Pancreas (tissue), 10 donors: ENCODE measurements at places on chromosomes 4 and X. TPM values are rescaled to one million over a fixed set of nuclear protein-coding genes. Genes with fewer than 3 reads are reported as not detected.

- no peaks in the 10 kb centered on the region for H3K36me3 ChIP-seq
- no peak for DNase-seq
- H3K27ac ChIP-seq = no peak overlapping the region
- H3K27me3 ChIP-seq = no peaks in the 10 kb centered on the region
These were observed 191.3 kb upstream of the GATB start for GRCh38 chr4:151952137-151952536.

DNA sequence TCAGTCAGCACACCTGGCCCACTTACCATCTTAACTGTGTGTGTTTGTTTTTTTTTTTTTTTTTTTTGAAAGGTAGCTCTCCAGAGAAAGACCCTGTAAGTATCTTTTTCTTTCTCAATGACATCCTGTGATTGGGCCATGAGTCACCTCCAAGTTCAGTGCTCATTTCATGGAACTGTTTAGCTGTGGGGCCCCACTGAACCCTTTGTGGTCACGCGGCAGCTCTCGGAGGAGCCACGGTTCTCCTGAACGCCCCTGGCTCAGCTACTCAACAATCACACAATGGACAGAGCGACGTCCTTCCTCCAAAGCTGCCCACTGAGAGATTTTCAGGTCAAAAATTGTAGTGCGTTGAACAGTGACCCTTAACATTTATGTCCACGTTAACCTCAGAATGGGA lies 14.2 kb upstream of the IL3RA start:
- no peak for DNase-seq
- no peaks in the 10 kb centered on the region for H3K27me3 ChIP-seq
- no peak overlapping the region for H3K27ac ChIP-seq
- no peaks in the 10 kb centered on the region for H3K4me1 ChIP-seq

DNA sequence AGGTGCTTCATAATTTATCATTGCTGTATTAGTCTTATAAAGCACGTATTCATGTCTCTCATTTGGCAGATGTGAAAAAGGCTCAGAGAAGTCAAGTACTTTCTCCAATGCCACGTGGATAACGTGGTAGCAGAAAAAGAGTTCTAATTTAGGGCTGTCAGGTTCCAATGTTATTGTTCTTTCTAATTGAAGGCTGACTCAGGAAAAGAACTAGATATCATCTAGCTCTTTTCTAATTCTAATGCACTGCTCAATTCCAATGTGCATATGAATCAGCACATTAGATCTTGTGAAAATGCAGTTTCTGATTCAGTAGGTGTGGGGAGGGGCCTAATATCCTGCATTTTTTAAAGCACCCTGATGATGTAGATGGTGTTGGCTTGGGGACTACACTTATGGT lies 22.8 kb downstream of the AGA start:
- no peak overlapping the region for H3K4me3 ChIP-seq
- H3K27me3 ChIP-seq = no peaks in the 10 kb centered on the region
- no peak for DNase-seq

DNA sequence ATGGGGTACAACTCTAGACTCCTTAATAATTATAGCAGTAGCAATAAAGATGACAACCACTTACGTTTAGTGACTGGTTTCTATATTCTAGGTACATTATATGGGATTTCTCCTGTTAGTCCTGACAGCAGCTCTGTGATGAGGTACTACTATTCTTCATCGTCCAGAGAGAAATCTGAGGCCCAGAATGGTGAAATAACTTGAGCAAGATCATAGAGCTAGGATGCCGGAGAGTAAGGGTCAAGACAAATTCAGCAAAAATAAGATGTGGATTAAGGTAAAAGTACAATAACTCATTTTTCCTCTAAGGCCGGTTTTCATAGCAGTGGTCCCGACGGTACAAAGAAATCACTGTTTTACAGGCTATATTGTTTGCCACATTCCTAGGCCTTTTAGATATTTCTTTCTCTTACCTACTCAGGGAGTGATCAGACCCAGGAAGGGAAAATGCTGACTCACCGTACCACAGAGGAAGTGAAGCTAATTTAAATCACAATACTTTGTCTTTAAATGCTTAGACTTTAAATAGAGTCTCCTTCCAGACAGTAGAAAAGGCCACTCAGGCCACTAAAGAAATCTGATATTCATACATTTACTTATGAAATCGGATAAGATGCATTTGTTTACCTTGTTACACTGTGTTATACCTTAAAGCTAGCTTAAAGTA lies 2023.0 kb upstream of the AGA start:
- DNase-seq = no peak
- H3K27ac ChIP-seq = no peak overlapping the region
- no peaks in the 10 kb centered on the region for H3K36me3 ChIP-seq
- H3K4me3 ChIP-seq = no peak overlapping the region
- H3K4me1 ChIP-seq = no peaks in the 10 kb centered on the region

GRCh38 chr4:163233321-163233720 lies 66.6 kb upstream of the NAF1 start:
- H3K4me3 ChIP-seq = no peak overlapping the region
- DNase-seq = no peak
- H3K27me3 ChIP-seq = no peaks in the 10 kb centered on the region
- no peaks in the 10 kb centered on the region for H3K4me1 ChIP-seq
- H3K27ac ChIP-seq = no peak overlapping the region

GRCh38 chr4:184612074-184612473 lies 37.2 kb downstream of the CASP3 start:
- H3K27ac ChIP-seq = no peak overlapping the region
- H3K4me1 ChIP-seq = no peaks in the 10 kb centered on the region
- no peak for DNase-seq
- H3K4me3 ChIP-seq = no peak overlapping the region
- H3K36me3 ChIP-seq = no peaks in the 10 kb centered on the region
- H3K27me3 ChIP-seq = no peaks in the 10 kb centered on the region

DNA sequence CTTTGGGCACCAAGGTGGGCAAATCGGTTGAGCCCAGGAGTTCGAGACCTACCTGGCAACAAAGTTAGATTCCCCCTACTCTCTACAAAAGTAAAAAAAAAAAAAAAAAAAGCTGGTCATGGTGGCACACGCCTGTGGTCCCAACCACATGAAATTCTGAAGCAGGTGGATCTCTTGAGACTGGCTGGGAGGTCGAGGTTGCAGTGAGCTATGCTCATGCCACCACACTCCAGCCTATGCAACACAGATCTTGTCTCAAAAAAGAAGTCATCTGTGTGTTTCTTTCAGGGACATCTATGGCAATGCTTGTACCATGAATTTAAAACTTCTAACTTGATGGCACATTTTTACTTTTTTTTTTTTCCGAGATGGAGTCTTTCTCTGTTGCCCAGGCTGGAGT lies 55.3 kb downstream of the UGT2A2 start:
- DNase-seq = no peak
- no peaks in the 10 kb centered on the region for H3K36me3 ChIP-seq
- H3K4me1 ChIP-seq = no peaks in the 10 kb centered on the region

- H3K4me1 ChIP-seq = no peaks in the 10 kb centered on the region
- no peak overlapping the region for H3K4me3 ChIP-seq
- H3K27me3 ChIP-seq = no peaks in the 10 kb centered on the region
- no peaks in the 10 kb centered on the region for H3K36me3 ChIP-seq
These were observed 841.9 kb downstream of the PCDH18 start for GRCh38 chr4:136690360-136690759.

- no peak for DNase-seq
- H3K27ac ChIP-seq = no peak overlapping the region
- no peaks in the 10 kb centered on the region for H3K36me3 ChIP-seq
- H3K27me3 ChIP-seq = no peaks in the 10 kb centered on the region
These were observed 1153.8 kb downstream of the STIM2 start for GRCh38 chr4:28014469-28014868.

- H3K4me1 ChIP-seq = peaks cover 19% of the 10 kb centered on the region
- no peaks in the 10 kb centered on the region for H3K36me3 ChIP-seq
- peak; percentile 62 for DNase-seq
- H3K4me3 ChIP-seq = no peak overlapping the region
- H3K27me3 ChIP-seq = no peaks in the 10 kb centered on the region
These were observed 57.2 kb upstream of the FAM9C start for GRCh38 chrX:13101441-13102139.

DNA sequence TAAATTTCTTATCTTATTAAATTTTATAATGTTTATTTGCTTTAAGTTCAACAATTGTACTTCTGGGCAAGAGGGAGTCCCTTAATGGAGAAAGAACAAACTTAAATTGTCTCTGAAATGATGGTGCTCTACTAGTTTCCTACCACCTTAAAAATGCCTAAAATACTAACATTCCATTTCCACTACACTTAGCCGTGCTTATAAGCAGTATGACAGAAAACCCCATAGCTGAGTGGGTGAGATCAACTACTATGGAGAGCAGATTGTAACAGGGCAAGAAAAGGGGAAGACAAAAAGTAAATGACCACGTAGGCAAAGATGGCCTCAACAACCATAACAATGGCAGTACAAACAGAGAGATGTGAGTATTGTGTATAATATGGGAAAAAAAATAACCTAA lies 35.0 kb downstream of the RFC1 start:
- no peaks in the 10 kb centered on the region for H3K27me3 ChIP-seq
- H3K4me1 ChIP-seq = peaks cover 6% of the 10 kb centered on the region
- no peaks in the 10 kb centered on the region for H3K36me3 ChIP-seq
- DNase-seq = no peak

GRCh38 chr4:56618734-56619133 lies 62.4 kb downstream of the HOPX start:
- H3K4me3 ChIP-seq = no peak overlapping the region
- DNase-seq = no peak
- H3K4me1 ChIP-seq = no peaks in the 10 kb centered on the region
- no peak overlapping the region for H3K27ac ChIP-seq
- no peaks in the 10 kb centered on the region for H3K27me3 ChIP-seq

GRCh38 chr4:104693601-104694201 lies 199.0 kb upstream of the CXXC4 start:
- DNase-seq = no peak
- no peak overlapping the region for H3K27ac ChIP-seq
- H3K4me3 ChIP-seq = no peak overlapping the region

DNA sequence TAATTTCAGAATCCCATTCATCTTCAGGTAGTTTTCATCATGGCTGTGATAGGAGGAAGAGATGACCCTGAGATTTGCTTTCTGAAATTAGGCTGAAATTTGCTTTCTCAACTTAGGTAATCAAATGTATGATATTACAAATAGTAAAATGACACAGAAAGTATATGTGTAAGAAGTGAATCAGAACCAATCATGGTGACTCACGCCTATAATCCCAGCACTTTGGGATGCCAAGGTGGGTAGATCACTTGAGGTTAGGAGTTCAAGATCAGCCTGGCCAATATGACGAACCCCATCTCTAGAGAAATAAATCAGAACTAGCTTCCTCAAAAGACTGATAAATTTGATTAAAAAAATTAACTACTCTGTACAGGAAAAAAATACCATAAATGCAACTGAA lies 555.4 kb downstream of the STPG2 start:
- H3K27me3 ChIP-seq = no peaks in the 10 kb centered on the region
- no peak overlapping the region for H3K27ac ChIP-seq
- no peaks in the 10 kb centered on the region for H3K36me3 ChIP-seq
- H3K4me3 ChIP-seq = no peak overlapping the region
- no peak for DNase-seq

GRCh38 chr4:96136056-96136455 lies 296.2 kb downstream of the PDHA2 start:
- H3K36me3 ChIP-seq = no peaks in the 10 kb centered on the region
- H3K4me3 ChIP-seq = no peak overlapping the region
- H3K27me3 ChIP-seq = no peaks in the 10 kb centered on the region
- H3K4me1 ChIP-seq = no peaks in the 10 kb centered on the region

GRCh38 chrX:40279762-40280161 lies 182.0 kb upstream of the BCOR start:
- no peak overlapping the region for H3K27ac ChIP-seq
- no peaks in the 10 kb centered on the region for H3K27me3 ChIP-seq

Gene TMPRSS11F
- not detected for total RNA-seq

Gene ARMCX1
- total RNA-seq = 9.7 TPM

Gene PRSS12
- total RNA-seq = 10.3 TPM

Gene EVC2
- 1.6 TPM for total RNA-seq

Gene CORIN
- total RNA-seq = 0.49 TPM

Gene SLC6A14
- not detected for total RNA-seq

Gene SYTL4
- total RNA-seq = 12.3 TPM

Gene XAGE1A
- not detected for total RNA-seq

Gene MFAP3L
- 2.0 TPM for total RNA-seq
